ENCODE measurements at places on chromosomes 1 and 21.

- no peak for DNase-seq
Measured at GRCh38 chr1:6688001-6688400, 13.6 kb downstream of the DNAJC11 start.

GRCh38 chr1:51926171-51926812 lies 47.8 kb upstream of the NRDC start:
- no peak for DNase-seq

- no peak for DNase-seq
Measured at GRCh38 chr1:216416488-216416887, 6.8 kb downstream of the USH2A start.

GRCh38 chr1:218332416-218332815 lies 12.7 kb upstream of the TGFB2 start:
- no peak for DNase-seq

DNA sequence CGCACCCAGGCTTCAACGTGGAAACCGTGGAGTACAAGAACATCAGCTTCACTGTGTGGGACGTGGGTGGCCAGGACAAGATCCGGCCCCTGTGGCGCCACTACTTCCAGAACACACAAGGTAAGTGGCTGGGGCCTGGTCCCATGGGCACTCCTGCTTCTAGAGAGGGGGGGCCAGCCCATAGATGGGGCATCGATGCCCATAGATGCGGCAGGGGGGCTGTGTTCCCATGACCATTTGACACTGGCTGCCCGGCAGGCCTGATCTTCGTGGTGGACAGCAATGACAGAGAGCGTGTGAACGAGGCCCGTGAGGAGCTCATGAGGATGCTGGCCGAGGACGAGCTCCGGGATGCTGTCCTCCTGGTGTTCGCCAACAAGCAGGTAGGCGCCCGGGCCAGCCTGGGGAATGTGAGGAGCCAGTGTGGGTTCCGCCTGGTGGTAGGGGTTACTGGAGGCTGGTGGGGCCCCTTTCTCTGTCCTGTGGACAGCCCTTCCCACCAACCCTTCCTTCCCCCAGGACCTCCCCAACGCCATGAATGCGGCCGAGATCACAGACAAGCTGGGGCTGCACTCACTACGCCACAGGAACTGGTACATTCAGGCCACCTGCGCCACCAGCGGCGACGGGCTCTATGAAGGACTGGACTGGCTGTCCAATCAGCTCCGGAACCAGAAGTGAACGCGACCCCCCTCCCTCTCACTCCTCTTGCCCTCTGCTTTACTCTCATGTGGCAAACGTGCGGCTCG lies 5.6 kb downstream of the C1orf35 start:
- no peak for DNase-seq

GRCh38 chr1:167344615-167345385 lies 124.1 kb downstream of the POU2F1 start:
- DNase-seq: no peak

GRCh38 chr1:67941746-67942145 lies 108.5 kb upstream of the GNG12 start:
- no peak for DNase-seq

DNA sequence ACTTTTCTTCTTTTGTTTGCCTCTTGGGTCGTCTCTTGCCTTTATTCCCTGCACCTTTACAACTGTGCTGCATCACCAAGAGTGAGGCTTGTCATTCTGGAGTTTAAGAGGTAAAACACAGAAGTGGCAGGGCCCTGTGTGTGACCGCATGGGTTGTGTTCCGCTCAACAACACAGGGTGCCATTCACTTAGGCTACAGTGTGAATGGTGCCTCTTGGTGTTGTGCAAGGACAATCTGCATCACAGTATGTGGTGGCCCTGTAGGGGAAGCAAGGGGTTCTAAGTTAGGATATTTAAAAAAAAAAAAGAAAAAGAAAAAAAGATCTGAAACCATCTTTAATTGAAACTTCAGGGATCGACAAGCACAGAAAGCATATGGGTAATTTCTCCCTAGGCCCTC lies 38.2 kb downstream of the BRINP2 start:
- DNase-seq: no peak
